ENCODE measurements at places on chromosomes 1 and 21.

- no peak for DNase-seq
Measured at GRCh38 chr21:45724345-45724961, 80.9 kb downstream of the PCBP3 start.

GRCh38 chr1:201880928-201881571, 7.6 kb upstream of the SHISA4 start:
- DNase-seq, result no peak

DNA sequence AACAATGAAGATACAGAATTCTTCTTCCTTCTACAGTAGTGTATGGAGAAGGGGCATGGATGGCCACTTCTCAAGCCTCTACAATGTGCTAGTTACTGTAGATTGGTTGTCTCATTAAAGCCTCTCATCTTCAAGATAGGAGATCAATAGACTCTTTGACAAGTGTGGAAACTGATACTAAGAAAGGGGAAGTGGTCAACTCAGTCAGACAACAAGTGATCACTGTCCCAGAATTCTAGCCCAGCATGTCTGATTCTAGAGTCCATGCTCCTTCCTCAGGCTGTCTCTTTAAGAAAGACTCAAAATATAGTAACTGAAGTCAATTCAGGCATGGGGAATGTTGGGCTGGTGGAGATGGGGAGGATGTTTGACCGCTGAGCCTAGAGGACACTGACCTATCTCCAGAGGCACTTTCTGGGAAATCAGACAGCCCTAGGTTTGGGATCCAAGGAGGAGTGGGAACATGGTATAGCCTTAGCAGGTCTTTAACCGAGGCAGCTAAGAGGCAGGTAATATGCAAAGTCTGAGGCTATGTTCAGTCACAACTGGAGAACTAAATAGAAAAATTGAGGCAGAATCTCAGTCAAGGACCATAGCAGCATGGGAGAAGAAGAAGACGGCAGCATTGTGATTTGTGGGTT, 39.3 kb upstream of the EYA3 start:
- DNase-seq, result no peak

DNA sequence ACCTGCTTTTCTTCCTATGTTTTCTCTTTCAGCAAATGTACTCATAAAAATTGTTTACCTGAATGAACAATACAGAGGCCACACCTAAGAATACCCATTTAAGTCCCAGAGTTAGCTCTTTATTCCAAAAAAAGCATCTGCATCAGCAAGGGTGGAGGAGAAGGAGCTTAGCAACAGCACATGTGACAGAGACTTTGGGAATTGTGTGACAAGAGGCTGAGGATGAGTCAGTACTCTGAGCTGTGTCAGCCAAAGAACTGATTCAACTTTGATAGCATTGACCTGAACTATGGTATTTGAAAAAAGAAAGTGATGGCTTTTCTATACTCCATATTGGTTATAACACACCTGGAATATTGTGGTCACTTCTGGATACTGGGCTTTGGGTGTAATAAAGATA, 162.7 kb downstream of the ZNF648 start:
- DNase-seq, result no peak

- no peak for DNase-seq
Measured at GRCh38 chr1:147245586-147246021, 3.1 kb downstream of the CHD1L start.

DNA sequence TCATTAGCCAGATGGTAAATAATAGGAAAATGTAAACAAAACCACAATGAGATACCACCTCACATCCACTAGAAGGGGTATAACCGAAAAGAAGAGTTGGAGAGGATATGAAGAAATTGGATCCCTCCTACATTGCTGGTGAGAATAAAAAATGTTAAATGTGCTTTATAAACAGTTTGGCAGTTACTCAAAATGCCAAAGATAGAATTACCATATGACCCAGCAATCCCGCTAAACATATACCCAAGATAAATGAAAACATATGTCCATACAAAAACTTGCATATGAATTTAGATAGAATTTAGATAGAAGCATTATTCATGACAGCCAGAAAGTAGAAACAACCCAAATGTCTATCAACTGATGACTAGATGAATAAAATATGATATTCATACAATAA, 4.4 kb upstream of the FMO2 start:
- DNase-seq, result no peak

- no peak for DNase-seq
Measured at GRCh38 chr1:53084589-53084971, 22.6 kb downstream of the PODN start.
